ENCODE measurements at places on chromosomes 6 and 20.

DNA sequence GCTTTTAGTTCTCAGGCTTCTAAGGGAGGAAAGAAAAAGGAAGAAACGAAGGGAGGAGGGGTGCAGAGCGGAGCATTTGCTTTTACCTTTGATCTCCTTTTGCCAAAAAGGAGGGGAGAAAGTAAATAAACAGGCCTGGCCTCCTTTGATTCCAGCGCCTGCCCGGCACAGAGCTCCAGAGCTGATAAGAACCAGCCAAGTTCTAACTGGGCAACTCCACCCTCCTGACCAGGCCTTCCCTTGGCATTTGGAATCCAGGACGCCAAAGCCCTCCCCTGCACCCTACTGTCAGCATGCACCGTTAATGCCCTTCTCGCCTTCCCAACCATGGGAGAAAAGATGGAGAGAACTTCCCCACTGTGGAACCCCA lies 120.8 kb upstream of the PTPN1 start:
- DNase-seq, result no peak

DNA sequence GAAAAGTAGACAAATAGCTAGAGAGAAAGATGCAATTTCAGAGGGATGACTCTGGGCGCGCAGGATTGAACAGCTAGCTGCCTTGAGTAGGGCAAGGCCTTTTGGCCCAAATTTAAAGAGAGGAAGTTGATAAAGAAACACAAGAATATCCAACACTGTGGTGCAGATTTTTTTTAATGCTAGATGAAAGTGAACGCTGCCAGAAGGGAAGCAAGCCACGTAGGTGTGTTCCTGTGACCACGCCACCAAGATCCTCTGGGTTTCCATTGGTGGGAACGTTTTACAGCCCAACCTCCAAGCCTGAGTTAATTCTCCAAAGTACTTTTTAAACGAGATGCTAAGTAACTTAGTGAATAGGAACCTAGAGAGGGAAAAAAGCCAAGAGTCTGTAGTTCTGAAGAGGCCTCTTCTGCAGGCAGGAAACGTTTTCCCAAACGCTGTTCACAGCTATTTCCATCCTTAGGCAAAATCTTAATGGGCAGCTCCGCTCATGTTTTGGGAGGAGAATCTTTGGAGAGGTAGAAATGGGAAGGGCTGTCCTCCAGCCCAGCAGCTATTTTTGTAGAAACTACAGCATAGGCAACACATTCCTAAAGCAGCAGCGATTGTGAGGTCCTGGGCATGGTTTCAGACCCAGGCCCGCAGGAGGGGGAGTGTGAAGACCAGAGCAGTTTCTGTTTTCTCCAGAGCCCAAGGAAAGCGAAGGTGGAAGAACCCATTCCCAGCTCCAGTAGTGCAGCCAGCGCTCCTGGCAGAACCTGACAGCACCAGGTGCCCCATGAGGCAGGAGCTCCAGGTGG lies 8.2 kb downstream of the LY86 start:
- DNase-seq, result no peak

- no peak for DNase-seq
Measured at GRCh38 chr6:98842342-98843180, 8.2 kb downstream of the POU3F2 start.

- no peak for DNase-seq
Measured at GRCh38 chr20:58838174-58838573, 12.5 kb downstream of the GNAS-AS1 start.

GRCh38 chr20:45047581-45048119 lies 53.3 kb downstream of the KCNS1 start:
- no peak for DNase-seq

GRCh38 chr6:28600245-28600644 lies 74.6 kb downstream of the GPX5 start:
- DNase-seq, result no peak

- DNase-seq, result no peak
Measured at GRCh38 chr20:13717631-13718044, 67.1 kb downstream of the ESF1 start.

GRCh38 chr6:10451828-10452509 lies 37.1 kb upstream of the TFAP2A start:
- peak; percentile 93 for DNase-seq

DNA sequence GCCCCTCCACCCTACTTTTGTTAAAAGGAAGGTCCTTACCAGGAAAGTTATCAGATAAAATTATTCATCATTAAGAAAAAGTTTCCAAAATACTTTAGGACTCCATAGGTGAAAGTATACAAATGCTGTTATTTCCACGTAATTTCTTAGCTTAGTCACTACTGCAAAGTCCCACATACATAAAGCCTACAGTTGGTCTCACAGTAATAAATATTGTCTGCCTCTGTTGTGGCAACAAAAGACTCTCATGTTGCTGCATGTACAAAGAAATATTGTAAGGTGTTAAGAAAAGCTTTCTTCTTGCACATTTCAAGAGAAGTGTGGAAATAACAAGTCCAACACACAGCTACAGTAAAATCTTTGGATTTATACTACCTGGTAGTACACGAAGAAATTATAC lies 102.4 kb upstream of the DST start:
- no peak for DNase-seq

DNA sequence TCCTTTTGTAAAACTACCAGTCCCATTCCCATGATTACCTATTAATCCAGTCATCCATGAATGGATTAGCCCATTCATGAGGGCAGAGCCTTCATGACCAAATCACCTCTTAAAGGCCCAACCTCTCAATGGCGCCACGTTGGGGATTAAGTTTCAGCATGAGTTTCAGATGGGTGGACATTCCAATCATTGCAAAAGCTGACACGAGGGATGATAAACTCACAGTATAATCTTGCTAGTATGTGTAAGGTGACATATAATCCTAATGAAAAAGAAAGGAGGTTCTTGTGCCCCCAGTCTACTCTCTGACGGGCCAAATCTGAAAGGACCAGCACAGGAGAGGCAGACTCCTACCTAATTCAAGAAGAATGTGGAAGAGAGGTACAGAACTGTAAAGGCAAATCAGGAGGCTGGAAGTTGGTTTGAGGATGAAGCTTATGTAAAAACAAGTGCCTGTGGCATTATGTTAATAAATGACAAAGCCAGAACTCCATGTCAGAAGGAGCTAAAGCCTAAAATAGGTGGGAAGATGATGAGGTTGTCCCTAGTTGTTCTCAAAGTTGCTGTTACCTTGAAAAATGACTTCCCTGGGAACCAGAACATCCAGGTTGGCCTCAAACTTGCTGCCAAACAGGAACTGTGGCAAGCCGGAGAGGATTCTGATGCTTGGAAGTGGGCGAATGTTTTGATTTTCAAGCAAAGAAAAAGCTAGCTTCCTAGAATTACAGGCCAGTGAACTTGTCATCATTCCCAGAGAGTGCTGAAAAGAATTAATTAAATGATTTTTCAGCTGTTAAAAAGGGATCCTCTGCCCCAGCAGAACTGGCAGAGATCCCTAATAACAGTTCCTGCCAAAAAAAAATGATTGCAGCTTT lies 106.5 kb upstream of the TIAM2 start:
- no peak for DNase-seq

- DNase-seq, result no peak
Measured at GRCh38 chr6:140533526-140533925, 1159.1 kb upstream of the CITED2 start.

- DNase-seq, result peak; percentile 75
Measured at GRCh38 chr6:42781796-42782688, at the start of gene BICRAL. Gene BICRAL (plus strand): TSS chr6:42782052. CDS start chr6:42822023, 39,971 bp downstream.

DNA sequence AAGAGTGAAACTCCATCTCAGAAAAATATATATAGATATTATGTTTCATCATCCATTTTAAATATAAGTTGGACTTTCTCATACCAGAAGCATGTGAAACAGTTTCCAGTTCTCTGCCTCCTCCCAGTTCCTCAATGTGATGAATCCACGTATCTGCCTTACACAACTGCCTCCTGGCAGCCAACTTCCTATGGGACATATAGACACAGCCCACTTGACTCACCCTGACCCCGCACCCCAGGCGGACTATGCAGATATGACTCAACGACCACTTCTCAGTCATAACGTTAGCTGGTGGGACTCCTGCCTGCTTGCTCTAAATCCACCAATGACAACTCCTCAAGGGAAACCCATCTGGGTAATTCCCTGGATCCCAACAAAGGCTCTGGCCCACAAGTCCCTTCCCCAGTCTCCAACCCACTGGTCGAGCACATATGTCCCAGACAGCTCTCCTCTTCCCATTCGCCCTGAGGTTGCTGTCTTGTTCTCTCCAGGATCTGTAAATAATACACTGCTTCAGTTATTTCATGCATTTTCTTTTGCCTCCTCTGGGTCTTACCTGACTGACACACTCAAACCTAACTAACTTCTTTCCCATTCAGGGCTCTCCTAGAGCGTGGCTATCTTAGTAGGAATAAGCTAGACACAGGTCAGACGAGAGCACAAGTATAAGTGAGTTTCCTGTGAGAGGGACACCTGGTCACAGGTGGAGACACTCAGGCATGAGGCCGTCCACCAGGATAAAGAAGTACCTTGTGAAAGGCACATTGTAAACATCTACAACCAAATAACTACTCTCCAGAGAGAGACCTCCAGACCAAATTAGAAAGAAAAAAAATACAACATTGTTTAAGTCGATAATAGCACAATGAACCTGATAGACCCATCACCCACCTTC lies 548.5 kb downstream of the CD83 start:
- DNase-seq, result peak; percentile 71

DNA sequence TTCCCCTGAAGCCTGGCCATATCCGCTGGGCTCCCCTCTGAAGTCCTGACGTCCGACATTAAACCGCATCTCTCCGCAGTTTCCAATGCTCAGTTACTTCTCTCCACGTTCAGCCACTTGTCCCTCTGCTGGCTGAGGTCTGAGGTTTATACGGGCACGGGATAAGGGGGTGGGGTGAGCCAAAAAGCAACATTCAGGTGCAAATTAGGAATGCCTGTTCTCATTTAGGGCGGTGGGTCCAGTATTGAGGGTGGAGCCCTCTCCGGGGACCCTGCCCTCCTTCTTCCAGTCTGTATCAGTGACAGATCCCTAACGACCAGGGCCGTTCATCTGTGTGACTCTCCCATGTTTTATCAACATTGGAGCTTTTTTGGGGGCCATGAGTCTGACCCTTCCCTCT lies 1454.4 kb downstream of the HACE1 start:
- no peak for DNase-seq

GRCh38 chr6:17413313-17413750 lies 19.9 kb downstream of the CAP2 start:
- no peak for DNase-seq

GRCh38 chr6:3237761-3238662 lies 10.6 kb upstream of the TUBB2B start:
- DNase-seq, result no peak

GRCh38 chr6:7726416-7727085 lies 652 bp downstream of the BMP6 start:
- no peak for DNase-seq

DNA sequence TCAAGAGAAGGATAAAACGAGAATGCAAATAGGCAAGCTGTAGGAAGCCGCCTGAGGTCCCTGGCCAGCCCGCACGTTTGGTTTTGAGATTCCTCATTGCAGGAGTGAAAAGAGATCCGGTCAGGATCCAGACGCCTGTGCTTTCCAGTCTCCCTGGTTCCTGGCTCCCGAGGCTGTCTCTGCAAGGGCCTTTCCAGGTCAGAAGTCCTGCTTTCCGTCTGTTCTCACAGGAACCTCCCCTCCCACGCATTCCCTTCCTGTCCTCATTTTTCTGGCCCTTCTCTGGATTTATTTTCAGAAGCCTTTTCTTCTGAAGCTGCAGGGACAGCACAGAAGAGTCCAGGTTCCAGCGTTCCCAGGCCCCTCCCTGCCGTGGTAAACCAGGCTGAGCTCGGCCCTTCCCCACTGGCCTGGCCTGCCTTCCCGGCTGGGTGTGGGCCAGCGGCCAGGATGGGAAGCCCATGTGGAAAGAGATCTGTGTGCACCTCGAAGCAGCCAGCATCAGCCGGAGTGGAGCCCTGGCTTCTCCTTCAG lies 54.0 kb downstream of the TMEM242 start:
- DNase-seq, result no peak

DNA sequence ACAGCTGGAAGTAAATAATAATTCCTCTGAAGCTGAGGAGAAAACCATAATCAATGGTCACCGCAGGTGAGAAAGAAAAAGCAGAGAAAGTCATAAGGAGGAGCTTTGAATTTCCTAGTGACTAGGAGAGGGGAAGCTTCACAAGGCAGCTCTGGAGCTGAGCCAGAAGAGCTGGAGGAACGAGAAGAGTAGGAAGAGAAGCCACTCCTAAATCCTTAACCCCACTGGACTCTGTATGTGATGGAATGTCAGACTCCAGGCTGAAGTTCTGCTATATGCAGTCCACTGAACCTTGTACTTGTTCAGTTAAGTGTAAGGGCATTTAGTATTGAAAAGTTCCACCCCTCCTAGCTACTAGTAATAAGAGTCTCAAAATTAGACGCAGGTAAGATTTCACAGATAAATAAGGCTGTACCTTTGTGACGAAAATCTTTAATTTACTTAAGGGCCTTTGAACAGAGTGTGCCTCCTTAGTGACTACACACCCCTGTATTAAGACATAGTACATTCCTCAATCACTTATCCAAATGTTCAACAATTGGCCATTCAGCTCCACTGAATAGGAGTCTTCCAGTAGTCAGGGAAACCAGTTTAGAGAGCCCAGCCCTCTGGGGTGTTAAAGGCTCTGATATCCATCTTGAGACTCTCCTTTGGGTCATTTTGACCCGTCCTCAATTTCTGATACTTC lies 71.4 kb upstream of the UFL1 start:
- peak; percentile 63 for DNase-seq
